ENCODE measurements at places on chromosomes 16 and 17.

- no peak for DNase-seq
Measured at GRCh38 chr17:81438007-81438659, 42.9 kb downstream of the BAHCC1 start.

GRCh38 chr16:85055493-85056210 is 28.1 kb downstream of the KIAA0513 start:
- no peak for DNase-seq

DNA sequence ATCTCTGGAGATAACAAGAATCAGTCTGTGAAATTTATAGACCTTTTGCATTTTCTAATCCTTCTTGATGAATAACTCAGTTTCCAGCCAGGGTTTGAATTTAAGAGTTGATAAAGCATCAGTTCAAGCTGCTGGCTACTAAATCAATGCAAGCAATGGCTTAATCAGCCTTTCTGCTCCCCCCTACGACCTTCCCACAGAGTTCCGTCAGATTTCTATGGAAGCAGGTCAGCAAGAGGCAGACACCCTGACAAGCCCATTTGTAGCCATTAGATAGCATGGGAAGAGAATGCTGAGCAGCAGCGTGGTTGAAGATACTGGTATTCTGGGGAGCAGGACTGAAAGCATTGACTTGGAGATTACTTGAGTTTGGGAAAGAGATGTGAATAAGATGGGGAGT is 868.1 kb downstream of the KCNJ2 start:
- DNase-seq = no peak

DNA sequence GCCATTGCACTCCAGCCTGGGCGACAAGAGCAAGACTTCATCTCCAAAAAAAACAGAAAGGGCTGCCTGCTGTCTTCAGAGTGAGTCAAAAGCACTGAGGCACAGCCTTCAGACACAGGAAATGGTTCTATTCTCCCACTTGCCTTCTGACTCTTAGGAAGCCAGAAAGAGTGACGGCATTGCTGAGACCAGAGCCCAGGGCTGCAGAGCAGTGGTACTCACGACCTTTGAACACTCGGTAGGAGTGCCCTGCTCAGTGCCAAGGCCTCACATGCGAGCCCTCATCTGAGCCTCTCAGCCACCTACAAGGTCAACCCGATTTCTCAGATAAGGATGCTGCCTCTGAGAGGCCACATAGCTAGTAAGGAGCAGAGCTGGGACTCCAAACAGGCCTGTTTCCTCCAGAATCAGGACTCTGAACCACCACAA is 3.5 kb upstream of the ITGAE start:
- no peak for DNase-seq

DNA sequence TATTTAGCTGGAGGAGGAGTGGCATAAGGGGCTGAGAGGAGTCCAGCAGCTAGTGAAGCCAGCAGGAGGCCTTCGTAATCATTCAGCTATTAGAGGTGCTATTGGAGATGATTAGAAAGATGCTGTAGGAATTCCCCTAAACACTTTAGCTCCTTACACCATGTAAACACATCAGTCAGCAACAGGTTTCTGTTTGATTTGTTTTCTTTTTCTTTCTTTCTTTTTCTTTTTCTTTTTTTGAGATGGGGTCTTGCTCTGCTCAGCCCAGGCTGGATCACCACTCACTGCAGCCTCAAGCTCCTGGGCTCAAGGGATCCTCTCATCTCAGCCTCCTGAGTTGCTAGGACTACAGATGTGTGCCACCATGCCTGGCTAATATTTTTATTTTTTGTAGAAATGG is 10.6 kb upstream of the SEPHS2 start:
- no peak for DNase-seq

DNA sequence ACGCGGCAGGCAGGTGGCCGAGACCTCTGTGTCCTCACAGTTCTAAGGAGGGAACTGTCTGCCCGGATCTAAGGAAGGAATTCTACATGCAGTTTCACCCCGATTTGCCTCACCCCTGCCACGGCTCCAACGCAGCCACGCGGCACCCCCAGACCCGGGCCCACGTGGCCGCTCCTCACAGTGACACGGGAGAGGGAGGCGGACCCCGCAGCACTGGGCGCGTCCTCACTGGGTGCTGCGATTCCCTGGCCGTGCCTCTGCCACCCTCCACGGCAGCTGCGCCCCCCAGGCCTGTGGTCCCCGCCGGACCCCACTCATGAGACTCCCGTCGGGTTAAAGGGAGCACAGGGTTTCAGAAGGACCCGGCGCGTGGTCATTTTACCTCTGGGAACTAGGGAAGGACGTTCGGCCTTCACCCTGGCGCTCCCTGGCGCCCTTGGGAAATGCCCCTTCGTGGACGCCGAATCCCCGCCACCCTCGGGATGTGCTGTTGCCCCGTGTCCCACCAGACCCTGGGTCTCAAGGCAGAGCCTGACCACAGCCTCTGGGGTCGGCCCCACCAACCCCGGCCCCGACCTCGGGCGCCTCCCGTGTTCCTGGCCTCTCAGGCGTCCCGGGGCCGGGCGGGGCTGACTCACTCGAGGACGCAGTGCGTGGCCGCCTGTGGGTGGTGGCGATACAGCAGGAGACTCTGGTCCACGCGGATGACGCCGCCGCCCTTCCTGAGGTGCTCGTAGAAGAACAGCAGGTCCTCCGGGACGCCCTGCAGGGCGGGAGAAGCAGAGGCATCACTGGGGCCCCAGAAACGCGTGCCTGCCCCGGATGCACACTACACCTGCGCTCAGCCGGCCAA is 118.8 kb upstream of the METRNL start:
- no peak for DNase-seq

GRCh38 chr16:12580809-12581208 is 222.9 kb downstream of the CPPED1 start:
- no peak for DNase-seq
